ENCODE measurements at places on chromosomes 2 and 18.

GRCh38 chr2:131054488-131054887 is 38.8 kb downstream of the FAM168B start:
- no peak for DNase-seq

DNA sequence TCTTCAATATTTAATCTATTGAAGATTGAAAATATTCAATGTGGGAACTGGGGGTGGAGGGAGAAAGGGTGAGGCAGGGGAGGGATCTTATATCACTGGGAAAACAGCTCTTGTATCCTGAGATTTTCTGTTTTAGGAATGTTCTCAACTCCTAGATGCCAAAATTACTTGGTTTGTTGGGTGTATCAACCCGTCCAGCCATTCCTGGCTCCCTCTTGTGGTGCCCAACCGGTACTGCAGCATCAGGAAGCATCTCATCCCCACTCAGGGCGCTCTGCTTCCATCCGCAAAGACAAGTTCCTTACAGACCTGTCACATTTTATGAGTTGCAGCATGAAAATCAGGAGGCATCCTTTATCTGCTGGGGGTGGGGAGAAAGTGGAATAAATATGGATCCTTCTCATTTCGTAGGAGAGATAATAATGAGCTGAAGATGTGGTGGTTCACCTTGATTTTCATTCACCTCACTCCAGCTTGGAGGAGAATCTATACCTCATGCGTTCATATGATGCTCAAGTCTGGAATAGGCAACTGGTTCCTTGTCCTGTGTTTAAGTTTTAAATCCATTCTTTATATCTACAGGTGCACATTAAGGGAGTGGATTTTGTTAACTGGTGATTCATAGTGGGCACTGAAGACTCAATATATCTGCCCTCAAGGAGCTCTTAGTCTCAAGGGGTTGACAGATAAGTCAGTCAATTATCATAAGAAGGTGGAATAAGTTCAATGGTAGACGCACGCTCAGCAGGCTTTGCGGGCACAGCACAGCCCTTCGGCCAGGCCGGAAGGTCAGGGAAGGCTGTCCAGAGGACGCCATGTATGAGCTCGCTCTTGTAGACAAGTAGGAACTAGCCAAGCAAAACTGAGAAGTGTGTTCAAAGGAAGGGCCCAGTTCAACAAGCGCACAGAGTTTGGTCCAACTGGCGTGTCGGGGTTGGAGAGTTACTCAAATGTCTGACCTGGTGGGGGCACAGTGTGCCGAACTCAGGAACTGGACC is 127.3 kb downstream of the RNF144A start:
- no peak for DNase-seq

DNA sequence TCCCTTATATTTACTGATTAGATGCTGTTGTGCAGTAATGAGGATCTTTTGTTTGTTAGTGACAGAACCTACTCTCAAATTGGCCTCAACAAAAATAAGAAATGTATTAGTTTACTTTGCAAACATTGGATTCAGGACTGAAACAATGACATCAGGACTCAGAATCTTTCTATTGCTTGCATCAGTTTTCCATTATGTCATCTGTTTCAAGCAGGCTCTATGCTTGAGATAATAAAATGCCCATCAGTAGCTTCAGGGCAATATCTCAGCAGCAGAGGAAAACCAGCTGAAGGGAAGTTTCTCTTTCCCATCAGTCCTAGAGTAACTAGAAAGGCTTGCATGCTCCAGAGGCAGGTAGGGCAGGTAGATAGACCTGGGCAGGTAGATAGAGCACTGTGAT is 375.5 kb upstream of the SLC8A1 start:
- no peak for DNase-seq

GRCh38 chr2:208006833-208007232 is 18.5 kb downstream of the PLEKHM3 start:
- DNase-seq: no peak

DNA sequence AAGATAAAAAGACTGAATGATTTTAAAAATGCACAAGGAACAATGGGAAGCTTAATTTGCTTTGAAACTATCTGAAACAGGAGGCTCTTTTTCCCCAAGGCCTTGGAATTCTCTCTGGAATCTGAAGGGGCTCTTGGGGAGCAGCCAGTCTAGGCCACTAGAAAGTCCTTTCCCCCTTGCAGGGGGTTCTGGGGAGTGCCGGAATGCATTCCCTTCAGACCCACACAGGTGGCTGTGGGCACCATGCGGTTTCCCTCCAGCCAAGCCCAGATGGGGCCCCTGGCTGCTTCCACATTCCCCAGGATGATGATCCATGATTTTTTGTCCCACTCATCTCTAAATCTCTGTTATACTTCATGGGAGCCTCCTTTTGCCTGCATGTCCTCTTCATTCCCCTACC is 10.7 kb downstream of the GPR45 start:
- DNase-seq: no peak

DNA sequence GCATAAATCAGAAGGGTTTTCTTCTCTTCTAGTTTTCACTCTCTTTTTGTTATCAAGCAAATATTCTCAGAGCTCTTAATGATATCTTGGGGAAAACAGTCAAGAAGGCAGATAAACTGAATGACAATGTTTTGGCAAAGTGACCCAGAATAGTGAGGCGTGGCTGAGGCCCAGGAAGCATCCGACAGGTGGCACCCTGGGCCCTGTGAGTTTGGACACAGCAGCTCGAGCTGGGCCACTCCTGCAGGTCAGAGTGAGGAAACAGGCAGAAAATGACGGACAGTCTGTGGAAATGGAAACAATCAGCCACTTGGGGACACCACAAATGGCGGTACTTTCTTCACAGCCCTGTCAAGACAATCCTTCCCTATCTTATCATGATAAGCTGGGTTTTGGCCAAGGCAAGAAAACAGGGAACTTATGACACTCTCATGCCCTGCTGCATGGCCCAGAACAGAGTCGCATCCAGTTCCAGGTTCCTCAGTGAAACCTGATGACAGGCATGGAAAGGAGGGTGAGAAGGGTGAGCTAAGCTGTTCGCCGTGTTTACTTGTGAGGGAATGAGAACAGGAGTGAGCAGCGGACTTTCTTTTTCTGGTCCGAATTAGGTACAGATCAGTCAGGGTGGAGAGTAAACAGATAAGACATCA is 32.1 kb downstream of the MRPL44 start:
- peak; percentile 78 for DNase-seq

- peak; percentile 67 for DNase-seq
These were observed at the start of gene DYSF for GRCh38 chr2:71453404-71454220. TSS of gene DYSF (plus strand) at chr2:71453561.

DNA sequence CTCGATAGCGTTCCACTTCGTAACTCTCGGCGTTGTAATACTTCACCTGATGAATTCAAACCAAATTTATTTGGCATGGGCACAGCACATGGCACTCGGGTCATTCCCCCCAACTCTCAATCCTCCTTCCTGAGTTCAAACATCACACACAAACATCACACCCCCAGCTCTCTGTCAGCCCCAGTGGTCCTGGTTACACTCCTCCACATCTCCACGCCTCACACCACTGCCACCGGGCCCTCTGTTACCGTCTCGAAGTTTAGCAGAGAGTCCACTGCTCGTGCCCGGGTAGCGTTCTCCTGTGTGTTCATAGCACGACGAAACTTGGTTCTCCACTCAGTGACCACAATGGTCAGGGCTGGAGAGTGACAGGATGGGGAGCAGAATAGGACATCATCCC is 4.6 kb downstream of the ABCB6 start:
- DNase-seq: peak; percentile 10

DNA sequence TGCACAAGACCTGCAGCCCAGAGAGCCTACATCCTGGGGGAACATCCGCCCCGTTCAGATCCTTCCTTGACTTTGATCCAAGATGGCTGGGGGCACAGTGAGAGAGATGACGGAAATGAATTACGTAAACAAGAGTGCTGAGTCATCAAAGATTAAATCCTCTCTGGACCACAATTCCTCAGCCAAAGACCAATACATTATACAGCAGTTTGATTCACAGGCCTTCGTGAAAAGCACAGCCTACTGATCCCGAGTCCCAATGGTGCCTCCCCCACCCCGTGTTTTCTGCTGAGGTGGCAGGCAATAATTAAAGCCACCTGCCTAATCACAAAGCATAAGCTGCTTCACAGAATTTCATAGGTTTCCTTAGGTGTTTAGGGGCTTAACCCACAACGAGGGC is 43.0 kb downstream of the MYO5B start:
- DNase-seq: no peak

DNA sequence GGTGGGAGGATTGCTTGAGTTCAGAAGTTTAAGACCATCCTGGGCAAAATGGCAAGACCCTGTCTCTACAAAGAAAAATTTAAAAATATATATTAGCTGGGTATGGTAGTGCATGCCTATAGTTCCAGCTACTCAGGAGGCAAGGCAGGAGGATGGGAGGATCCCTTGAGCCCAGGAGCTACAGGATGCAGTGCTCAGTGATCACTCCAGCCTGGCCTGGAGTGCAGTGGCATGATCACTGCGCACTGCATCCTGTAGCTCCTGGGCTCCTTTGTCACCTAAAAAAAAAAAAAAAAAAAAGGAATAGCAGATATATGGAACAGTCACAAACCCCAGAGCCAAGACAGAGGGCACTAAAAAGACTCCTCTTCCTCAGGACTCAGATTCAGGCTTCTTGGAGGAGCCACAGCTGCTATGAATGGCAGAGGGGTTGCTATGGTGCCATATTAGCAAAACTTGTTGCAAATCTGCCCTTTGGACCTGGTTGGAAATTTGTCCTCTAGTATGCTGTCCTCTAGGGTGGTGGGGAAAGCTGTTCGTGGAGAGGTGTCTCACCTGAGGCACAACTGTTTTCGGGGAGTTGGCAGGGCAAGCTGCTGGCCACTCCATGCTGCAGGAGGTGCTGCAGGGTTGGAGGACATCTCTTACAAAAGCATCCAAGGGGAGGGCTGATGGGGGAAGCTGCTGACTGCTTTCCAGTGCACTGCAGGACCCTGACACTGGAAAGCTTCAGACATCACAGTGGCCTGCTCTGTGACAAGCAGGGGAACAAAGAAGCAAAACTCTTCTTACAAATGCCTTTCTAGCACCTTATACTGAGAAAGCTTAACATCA is 22.7 kb downstream of the CYP20A1 start:
- no peak for DNase-seq

- peak; percentile 67 for DNase-seq
These were observed 30.5 kb upstream of the NEDD4L start for GRCh38 chr18:58013241-58014211.

DNA sequence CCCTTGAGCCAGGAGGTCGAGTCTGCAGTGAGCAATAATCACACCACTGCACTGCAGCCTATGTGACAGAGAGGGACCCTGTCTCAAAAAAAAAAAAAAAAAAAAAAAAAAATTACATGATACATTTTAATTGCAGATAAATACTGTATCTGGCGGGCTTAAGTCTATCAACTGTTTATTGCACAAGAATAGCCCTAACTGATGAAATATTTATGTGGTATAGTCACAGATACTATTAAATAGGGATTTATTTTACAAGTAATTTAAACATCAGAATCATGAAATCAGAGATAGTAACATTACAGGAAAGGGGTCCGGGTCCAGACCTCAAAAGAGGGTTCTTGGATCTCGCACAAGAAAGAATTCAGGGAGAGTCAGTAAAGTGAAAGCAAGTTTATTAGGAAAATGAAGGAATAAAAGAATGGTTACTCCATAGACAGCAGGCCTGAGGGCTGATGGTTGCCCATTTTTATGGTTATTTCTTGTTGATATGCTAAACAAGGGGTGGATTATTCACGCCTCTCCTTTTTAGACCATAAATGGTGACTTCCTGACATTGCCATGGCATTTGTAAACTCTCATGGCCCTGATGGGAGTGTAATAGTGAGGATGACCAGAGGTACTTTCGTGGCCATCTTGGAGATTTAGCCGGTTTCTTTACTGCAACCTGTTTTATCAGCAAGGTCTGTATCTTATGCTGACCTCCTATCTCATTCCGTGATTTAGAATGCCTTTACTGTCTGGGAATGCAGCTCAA is 166.6 kb downstream of the PMAIP1 start:
- no peak for DNase-seq

GRCh38 chr2:238237431-238238135 is 2.3 kb downstream of the HES6 start:
- DNase-seq: no peak

DNA sequence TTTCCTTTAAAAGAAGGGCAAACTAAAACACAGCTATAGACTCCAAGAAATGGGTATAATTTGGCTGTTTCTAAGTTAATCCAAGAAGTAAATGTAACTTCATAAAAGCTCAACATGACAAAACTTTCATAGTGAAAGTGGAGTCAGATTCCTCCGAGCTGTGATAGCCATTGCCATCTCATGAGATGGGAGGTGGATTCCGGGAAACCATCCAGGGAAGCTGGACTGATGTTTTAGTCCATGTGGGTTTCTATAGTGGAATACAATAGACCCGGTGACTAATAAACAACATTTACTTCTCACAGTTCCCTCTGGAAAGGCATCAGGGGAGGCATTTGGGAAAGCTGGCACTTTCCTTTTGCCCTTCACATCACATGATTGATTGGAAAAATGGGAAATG is 10.0 kb upstream of the LAPTM4A start:
- no peak for DNase-seq
